Activated naive CD4-positive, alpha-beta T cell treated with anti-CD3 and anti-CD28 coated beads, Interleukin-2, amount 50 U/mL, for 16 hours (primary cell): ENCODE measurements at places on chromosomes 5 and 9.
A peak's percentile ranks its signal among the peaks of the same experiment; 100 is the strongest.

- no peak for DNase-seq
These were observed 402.3 kb upstream of the ADAMTSL1 start for GRCh38 chr9:18071651-18072060.

- DNase-seq: no peak
These were observed 403.7 kb upstream of the DAP start for GRCh38 chr5:11164531-11165294.

DNA sequence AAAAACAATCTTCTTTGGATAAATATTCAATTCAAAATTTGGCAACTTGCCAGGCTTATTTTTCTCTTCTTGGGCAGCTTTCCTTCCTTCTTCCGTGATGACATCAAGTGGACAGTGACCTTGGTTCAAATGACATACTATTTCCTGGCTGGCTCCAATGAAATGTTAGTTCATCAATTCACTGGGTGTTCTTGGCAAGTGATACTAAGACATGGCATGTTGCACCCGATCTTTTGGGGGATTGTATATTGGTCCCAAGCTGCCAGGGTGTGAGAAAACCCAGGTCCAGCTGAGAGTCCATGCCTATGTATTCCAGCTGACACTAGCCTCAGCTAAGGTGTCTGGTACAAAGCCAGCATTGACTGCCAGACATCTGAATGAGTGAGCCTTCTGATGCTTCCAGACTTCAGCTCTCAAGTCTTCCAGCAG, 252.9 kb downstream of the MAT2B start:
- DNase-seq: no peak

- no peak for DNase-seq
These were observed 101.7 kb upstream of the DAPK1 start for GRCh38 chr9:87395804-87396479.

- no peak for DNase-seq
These were observed 25.1 kb upstream of the CD180 start for GRCh38 chr5:67221487-67222242.

DNA sequence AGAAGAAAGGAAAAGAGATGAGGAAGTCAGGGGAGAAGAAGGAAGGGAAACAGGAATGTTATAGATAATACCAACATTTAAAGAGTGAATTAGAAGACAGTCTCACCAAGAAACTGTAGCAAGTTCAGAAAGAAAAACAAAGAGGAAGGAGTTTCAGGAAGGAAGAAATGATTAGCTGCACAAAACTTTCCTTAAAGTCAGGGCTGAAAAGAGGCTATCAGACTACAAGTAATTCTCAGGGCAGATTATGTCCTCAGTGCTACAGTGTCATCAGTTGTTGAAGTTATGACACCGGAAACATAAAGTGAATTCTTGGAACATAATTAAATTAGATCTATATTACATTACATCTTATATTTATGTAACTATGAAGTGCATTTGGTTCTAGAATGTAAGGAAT, 226.9 kb downstream of the ARRDC3 start:
- no peak for DNase-seq

DNA sequence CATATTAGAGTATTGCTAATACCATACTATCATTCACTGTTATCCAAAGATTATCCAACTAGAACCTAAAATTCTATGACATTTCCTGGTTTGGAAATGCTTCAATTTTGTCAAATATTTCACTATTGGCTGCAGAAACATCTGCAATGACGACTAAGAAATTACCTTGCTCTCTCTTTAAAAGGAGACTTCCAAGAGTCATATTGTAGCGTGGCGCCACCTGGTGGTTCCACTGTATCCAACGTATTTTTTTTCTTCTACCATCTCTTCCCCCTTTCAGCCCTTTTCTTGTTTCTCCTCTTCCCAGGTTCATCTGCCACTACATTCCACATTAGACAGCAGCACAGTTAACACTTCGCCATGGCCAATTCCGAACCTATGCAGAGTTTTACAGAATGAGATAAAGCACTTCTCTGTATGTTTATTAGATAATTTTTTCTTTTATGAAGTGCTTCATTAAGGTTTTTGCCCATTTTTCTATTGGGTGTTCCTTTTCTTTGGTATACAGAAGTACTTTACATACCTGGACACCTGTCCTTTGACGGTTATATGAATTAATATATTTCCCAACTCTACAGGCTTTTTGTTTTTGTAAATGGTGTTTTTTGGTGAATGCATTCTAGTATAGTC, 153.5 kb downstream of the CDC42SE2 start:
- peak; percentile 84 for DNase-seq

GRCh38 chr9:96129747-96130146, 172.2 kb downstream of the HSD17B3 start:
- no peak for DNase-seq

DNA sequence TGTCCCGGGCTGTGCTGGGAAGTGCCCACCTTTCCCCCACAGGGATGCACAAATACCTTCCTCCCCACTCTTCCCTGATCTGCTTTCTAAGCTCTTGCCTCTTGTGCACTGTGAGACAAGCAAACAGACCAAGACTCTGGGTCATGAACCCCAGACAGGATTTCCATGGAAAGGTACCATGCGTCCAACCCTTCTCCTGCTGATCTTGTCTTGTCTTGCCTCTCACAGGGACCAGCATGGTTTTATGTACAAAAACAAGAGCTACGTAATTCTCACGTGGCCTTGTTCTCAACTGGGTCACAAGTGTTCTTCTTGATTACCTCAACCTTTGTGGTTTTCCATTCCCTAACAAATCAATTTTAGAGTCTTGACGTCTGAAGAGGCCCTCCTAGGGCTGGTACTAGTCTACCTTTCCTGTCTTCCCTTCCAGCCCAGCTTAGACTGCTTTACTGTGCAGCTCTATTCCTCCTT, 176.5 kb upstream of the MAP3K1 start:
- no peak for DNase-seq

GRCh38 chr5:80481019-80481893, 6.6 kb upstream of the FAM151B start:
- peak; percentile 17 for DNase-seq

DNA sequence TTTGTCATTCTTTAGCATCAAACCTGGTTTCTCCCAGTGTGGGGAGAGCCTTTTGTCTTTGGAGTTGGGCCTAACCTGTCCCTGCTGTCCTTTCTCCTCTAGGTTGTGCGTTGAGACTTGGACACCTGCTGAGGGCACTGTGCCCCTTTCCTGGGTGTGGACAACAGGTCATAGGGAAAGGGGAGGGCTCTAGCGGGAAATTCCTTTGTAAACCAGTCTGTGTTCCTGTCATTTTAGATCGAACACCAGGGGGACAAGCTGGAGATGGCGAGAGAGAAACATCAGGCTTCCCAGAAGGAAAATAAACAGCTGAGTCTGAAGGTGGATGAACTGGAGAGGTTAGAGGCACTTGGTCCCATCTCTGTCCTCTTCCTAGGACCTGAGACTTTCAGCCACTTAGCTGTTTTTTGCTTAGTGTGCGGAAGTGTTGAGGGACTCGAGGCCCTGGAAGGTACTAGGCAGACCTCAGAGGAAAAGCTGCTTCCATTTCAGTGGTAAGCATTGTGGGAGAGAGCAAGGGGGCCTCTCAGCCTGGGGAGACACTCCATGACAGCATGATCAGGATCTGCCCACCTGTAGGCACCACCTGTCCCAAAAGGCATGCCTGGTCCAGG, 8.6 kb upstream of the GLE1 start:
- DNase-seq: no peak

DNA sequence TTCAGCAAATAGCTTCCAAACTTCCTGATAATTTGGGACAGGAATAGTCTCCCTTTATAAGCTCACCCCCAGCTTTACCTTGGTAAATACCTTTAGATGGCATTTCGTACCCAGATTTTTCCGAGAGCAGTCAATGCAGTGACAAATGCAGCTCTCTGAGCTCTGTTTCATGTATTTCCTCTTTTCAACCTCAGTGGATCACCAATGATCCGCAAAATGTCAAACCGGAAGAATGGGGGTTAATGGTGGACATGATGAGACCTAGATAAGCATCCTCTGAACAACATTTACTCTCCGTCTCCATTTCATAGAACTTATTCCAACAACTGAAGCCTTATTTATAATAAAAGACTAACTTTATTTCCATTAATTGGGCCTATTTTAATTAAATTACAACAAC, 227.3 kb downstream of the MCTP1 start:
- DNase-seq: no peak

DNA sequence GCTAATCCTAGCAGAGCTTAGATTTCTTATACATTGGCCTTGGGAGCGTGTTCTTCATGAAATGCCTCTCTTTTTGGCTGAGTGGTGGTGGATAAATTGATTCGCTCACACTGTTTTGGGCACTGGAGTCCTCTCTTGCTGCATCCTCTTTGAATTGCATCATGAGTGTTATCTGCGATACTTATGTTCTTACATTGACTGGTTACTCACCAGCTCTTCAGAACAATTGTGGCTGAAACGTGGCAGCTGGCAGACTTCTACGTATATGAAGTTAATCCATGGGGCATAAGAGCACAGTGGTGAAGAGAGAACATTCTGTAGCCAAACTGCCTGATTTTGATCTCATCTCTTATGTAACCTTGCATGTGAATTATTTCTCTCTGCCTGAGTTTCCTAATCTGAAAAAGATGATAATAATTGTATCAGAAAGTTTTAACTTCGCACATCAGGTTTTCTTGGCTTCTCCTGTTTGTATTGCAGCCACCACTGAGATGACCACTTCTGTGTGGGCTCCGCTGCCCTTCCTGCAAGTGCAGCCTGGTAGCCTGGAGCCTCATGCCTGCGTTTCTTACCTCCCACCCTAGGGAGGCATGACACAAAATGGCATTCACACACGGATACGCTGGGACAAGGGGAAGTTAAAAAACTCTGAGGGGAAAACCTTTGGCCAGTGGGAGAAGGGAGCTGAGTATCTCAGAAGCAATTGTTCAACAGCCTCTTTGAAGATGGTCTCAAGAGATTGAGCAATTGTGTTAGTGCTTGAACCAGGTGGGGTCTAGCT, 295.2 kb downstream of the ARHGAP26 start:
- no peak for DNase-seq

GRCh38 chr5:143230676-143230996, 172.8 kb downstream of the NR3C1 start:
- DNase-seq: no peak

- no peak for DNase-seq
These were observed 20.8 kb downstream of the MARCHF6 start for GRCh38 chr5:10374046-10375022.

DNA sequence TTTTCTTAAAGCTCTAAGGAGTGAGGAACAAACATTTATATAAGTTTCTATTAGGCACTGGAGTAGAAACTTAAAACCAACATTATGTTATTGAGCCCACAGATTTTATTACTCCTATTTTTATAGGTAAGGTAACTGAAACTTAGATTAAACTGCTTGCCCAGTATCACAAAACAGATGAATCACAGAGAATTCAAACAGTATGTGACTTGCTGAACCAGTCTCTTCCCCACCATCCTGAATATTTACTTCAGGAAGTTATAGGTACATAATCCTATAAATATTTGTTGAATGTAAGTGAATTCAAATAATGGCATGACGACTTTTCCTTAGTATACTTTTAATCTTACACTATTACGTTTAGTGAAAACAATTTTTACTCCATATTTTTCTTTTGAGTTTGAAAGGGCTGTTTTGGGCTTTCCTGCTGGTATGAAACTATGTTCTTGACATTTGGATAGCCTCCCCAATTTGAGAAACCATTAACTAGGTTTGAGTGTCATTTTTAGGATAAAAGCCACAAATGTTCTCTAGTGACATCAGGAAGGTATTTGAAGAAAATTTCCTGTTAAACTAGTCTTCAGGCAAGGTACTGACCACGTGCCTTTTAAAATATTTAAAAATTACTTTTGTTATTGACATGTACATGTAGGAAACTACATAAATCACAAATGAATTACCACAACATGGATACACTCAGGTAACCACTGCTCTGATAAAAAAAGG, 39.3 kb downstream of the PRRC1 start:
- no peak for DNase-seq

DNA sequence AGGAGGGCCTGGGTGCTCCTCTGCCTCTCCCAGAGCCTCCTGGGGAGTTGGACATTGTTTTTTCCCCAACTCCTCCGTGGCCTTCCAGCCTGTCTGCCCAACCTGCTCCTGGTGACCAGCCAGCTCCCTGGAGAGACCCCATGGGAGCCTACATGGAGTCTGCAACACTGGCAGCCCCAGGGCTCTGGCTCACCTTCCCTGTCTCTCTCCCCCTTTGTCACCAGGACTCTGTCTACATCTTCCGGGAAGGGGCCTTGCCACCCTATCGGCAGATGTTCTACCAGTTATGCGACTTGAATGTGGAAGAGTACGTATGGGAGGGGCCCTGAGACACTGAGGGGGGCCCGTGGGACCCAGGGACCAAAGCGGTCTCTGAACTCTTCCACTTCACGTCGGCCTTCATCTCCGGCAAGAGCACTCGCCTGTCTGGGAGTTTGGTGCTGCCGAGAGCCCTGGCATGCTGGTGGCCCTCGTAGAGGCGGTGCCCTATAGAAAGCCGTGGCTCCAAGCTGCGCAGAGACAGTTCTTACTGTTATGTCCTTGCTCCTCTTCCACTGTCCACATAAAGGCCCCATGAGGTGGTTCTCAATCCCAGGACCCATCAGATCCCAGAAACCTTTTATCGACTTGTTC, 5.9 kb upstream of the CEL start:
- no peak for DNase-seq

DNA sequence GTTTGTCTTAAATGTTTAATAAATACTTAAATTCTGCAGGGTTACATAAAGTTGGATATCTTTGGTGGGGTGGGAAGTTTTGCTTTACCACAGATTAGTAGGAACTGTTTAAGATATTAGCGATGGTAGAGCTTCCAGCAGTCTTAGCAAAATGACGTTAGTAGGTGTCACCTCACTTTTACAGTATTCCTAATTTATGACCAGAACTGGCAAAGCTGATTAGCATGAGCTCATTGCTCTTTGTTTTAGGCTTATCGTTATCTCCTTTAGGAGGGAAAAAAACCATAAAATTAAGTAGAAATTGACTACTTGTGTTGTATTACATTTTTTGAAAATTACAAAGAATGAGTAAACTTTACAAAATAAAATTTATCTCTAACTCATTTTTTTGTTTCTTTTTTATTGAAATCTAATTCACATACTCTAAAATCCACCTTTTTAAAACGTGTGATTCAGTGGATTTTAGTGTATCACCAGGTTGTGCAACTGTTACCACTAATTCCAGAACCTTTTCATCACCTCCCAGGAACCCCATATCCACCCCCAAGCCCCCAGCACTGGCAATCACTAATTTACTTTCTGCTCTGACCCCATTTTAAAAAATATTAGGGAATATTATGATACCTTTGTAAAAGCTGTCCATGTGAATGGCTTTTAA, 129.5 kb downstream of the TRIO start:
- DNase-seq: no peak

- DNase-seq: no peak
These were observed 53.2 kb upstream of the HMHB1 start for GRCh38 chr5:143758750-143759149.

GRCh38 chr9:104177003-104177611, 83.0 kb downstream of the SMC2 start:
- DNase-seq: no peak

GRCh38 chr5:5711112-5711511, 288.6 kb downstream of the ICE1 start:
- DNase-seq: no peak
